ENCODE measurements at places on chromosomes 1 and 21. TPM values are rescaled to one million over a fixed set of nuclear protein-coding genes. Genes with fewer than 3 reads are reported as not detected.
A peak's percentile ranks its signal among the peaks of the same experiment; 100 is the strongest.

The NHLH1 gene
- polyA plus RNA-seq = not detected

The C1orf185 gene
- polyA plus RNA-seq = not detected

The KMO gene
- polyA plus RNA-seq = 2.8 TPM

The ANGPTL7 gene
- polyA plus RNA-seq = 50.5 TPM

The GABPB2 gene
- 0.98 TPM for polyA plus RNA-seq

The ATP6V0B gene
- polyA plus RNA-seq = 338 TPM

The SLAMF7 gene
- polyA plus RNA-seq = not detected

The RBM11 gene
- polyA plus RNA-seq = 1.1 TPM

The KIF21B gene
- polyA plus RNA-seq = 0.19 TPM

The C1QC gene
- 13.4 TPM for polyA plus RNA-seq

The CFAP45 gene
- not detected for polyA plus RNA-seq

- DNase-seq = no peak
Observed at GRCh38 chr21:39657091-39657689, 44.5 kb downstream of the B3GALT5 start.

- DNase-seq = no peak
Observed at GRCh38 chr1:218965821-218966220, 207.9 kb upstream of the LYPLAL1 start.

- DNase-seq = no peak
Observed at GRCh38 chr1:180117764-180118116, 36.9 kb upstream of the QSOX1 start.

- no peak for DNase-seq
Observed at GRCh38 chr21:43908167-43908566, 43.1 kb downstream of the AGPAT3 start.

- DNase-seq = no peak
Observed at GRCh38 chr1:89556726-89557444, 32.3 kb downstream of the LRRC8B start.

DNA sequence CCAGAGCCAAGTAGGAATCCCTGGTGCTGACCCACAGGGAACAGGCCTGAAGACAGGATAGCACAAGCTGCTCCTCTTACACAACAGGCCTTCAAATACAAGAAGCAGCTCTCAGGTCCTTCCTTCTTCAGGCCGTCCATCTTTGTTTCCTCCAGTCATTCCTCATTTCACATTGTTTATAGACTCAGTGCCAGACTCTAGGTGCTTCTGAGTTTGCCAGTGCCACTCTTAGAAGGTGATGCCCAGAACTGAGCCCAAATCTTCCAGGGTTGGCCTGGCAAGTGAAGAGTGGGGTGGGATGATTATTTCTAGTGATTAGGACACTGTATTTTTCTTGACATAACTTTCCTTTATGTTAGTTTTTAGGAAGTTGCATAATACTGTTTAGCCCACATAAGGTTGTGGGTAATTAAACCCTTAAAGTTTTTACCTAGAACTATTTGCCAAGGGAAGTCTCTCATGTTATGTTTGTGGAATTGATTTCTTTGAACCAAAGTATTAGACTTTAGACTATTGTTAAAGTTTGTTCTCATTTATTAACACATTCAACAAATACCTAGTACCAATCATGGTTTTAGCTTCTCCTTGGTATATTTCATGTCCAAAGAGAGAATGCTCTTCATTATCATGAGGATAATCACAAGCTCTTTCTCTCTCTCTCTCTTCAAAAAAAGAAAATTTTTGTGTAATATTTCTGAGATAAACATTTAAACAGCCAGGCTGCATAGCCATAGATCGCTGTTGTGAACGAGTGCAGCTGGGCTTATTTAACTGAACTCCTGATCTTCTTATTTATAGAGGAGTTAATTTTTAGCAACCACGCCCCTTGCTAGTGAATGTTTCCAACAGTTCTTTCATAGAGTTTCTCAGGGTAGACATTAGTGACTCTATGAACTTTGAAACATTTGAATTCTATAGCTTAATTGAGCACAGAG, 47.7 kb downstream of the PGM1 start:
- DNase-seq = peak; percentile 69

DNA sequence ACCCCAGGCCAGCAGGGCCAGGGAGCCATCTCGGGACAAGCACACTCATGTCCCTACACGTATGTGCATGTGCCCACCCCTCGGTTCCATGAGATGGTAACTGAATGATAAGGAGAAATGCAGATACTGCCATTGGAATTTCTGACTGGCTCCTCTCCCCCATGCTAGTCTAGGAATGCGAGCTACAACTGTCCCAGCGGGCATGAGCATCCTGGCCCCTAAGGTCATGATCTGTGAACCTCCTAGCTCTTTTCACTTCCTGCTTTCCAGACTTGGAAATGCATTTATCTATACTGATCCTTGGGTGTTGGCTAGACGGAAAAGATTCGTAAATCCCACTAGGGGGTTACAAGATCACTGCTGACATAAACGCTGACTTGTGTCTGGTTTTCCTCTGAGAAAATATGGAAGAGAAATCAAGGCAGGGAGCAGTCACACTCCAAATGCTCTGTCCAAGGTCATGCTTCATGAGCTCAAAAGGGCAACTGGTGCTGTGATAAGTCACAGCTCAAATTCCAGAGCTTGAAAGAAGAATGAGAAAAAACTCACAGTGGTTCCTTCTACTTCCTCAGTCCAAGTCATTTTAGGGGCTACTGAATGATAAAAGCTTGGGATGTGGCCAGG, 49.8 kb downstream of the SLC45A1 start:
- no peak for DNase-seq

DNA sequence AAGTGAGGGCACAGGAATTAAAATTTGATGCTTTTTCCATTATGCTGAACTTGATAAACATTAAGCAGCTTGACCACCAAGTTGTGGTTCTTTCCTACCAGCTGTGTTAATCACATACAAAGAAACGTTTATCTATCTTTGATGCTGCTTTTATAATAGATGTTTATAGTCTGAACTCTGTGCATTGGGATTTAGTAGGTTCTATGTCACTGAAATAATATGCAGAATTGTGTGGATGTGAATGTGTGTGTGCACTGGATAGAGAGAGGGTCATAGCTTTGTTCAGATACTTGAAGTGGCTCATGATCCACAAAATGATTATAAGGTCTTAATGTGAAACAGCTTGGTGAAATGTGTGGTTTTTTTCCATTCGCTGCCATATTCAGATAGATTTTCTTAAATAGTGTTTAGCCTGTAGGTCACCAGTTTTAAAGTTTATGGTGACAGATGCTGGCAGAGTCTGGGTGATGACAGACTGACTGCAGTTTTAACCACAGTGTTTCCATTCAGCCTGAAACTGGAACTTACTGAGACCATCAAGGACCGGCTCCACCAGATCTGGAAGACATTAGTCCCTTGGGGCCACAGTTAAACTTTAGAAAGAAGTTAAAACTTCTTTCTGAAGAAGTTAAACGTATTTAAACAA, 10.2 kb downstream of the DDI2 start:
- no peak for DNase-seq

GRCh38 chr1:28482138-28482537, 23.7 kb upstream of the RCC1 start:
- no peak for DNase-seq

- no peak for DNase-seq
Observed at GRCh38 chr1:221874285-221875003, 132.6 kb upstream of the DUSP10 start.

GRCh38 chr21:35922618-35923017, 137.7 kb downstream of the SETD4 start:
- no peak for DNase-seq

DNA sequence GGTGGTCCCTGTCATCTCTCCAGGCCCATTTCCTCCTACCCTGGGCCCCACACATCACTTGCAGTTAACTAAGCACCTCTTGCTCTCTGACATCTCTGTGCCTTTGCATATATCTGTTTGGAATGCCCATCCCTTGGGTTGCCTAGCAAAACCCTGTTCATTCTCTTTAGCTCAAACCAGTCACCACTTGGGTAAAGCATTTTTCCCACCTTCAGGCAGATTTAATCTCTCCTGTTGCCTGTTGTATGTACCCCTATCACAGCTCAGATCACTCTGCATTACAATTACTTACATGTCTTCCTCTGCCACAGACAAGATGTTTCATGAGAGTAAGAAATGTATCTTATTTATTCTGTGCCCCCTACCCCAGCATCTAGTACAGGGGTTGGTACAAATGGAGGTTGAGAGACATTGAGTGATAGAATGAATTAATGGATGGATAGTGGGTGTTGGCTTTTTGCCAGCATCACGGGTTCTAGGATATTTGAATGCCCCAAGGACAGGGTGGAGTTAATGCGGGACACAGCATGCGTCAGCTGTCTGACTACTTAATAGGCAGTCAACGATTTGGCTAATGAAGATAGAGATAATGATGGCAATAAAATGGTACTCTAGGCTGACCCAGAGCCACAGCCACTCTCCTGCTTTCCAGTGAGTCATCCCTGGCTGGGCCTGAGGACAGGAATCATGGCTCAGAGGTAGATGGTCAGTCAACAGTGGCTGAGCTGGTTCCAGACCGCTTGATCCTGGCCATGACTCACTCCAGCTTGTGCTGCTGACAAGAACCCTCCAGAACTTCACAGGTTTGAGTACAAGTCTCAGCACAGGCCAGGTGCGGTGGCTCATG, 6.5 kb downstream of the NR0B2 start:
- peak; percentile 82 for DNase-seq

DNA sequence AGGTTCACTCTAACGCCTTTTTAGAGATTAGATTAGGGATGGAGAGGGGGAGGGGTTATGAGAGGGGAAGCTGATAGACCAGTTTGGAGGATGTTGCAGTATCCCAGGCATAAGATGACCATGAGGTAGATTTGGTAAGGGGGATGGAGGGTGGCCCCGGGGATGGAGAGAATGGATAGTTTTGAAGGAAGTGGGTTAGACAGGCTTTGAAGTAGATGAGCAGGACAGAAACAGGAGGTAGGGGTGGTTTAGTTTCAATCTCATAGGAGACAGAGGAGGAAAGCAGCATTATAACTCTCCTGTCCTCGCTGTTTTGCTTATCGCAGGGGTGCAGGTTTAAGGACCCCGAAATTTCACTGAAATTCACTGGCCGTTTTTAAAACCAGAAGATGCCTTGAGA, 11.8 kb downstream of the UBIAD1 start:
- DNase-seq = no peak

- DNase-seq = peak; percentile 91
Observed at GRCh38 chr1:182601416-182601786, 2.8 kb downstream of the RGS16 start.

- DNase-seq = no peak
Observed at GRCh38 chr1:121408354-121408753, 223.6 kb downstream of the SRGAP2C start.

DNA sequence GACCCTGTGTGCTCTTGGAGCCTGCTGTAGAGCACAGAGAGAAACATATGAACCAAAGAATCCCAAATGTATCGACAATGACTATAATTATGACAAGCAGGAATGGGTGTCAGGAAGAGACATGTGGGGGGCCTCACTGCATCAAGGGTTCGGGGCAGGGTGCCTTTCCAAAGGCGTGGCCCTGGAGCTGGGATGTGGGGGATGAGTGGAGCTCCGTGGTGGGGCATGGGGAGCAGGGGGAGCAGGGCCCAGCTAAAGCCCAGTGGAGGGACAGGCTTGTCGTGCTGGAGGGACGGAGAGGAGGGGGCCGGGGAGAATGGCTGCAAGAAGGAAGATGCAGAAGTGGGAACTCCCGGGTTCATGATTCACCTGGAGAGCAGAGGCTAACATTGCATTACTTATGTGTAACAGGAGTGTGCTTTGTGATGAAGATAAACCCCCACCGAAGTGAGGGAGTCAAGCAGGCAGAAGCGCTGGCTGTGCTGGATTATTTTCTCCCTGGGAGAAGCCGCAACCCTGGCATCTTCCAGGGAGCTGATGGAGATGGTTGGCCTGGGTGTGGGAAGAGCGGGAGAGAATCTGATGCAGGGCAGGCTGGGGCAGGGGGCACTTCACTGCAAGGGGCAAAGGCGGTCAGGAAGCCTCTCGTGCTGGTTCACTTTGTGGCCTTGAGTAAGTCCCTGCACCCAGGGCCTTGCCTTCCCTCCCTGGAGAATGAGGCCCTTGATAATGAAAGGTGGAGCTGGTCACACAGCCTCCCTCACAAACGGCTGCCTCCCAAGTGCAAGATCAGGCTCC, 124.6 kb upstream of the RUNX3 start:
- DNase-seq = no peak

DNA sequence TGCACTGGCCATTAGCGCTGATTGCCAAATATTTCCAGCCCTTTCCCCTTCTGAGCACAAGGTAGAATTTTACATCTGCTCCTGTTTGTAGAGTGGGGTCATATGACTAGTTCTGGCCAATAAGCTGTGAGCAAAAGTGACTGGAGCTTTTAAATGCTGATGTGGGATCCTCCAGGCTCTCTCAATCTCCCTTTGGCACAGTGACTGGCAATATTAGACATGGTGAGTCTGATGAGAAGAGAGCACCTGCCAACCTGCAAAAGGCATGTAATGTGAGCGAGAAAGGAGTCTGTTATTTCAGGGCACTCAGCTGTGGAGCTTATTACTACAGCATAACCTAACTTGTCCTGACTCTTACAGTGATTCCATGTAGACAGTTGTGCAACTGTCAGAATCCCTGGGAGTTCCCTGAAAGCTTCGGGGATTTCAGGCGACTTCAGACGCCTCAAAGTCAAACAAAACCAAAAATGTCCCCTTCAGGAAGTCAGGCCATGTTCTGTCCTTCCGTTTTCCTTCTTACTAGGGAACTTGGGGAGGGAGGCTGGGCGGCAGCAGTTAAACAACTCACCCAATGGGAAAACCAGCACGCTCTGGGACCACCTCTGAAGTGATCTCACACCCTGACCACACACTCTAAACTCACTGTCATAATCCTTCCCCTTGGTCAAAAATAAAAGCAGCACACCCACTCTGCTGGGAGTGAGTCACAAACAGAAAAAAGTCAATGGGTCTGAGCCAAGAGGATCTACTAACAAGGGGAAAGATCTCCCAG, 3.6 kb upstream of the RASSF5 start:
- DNase-seq = peak; percentile 50

GRCh38 chr1:201212056-201212455, 21.4 kb downstream of the IGFN1 start:
- no peak for DNase-seq

DNA sequence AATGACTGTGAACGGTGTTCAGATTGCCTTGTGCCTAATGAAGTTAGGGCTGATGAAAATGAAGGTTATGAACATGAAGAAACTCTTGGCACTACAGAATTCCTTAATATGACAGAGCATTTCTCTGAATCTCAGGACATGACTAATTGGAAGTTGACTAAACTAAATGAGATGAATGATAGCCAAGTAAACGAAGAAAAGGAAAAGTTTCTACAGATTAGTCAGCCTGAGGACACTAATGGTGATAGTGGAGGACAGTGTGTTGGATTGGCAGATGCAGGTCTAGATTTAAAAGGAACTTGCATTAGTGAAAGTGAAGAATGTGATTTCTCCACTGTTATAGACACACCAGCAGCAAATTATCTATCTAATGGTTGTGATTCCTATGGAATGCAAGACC, 96.6 kb downstream of the ZFYVE9 start:
- DNase-seq = no peak

- no peak for DNase-seq
Observed at GRCh38 chr21:42988236-42988965, 14.0 kb downstream of the PKNOX1 start.

- no peak for DNase-seq
Observed at GRCh38 chr1:156081180-156081916, 917 bp downstream of the MEX3A start.

Measured in hepatocyte (in vitro differentiated cells).